ENCODE measurements at places on chromosomes 2 and 18.

DNA sequence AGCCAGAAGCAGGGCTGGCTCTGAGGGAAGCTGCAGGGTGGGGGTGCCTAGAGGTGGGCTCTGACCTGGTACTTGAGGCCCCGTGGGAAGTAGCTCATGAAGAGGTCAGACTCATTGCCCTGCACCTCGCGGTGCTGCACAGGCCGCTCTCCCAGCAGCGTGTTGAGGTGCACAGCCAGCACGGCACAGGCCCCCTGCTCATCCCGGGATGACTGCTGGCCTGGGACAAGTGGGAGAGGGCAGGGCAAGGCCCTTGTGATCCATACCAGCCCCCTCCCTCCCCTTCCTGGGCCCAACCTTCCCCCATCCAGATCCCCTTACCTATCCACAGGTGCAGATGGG, 8.7 kb downstream of the CAPG start:
- no peak for DNase-seq

- DNase-seq = no peak
These were observed 931.9 kb downstream of the DCDC2C start for GRCh38 chr2:4635289-4635688.

DNA sequence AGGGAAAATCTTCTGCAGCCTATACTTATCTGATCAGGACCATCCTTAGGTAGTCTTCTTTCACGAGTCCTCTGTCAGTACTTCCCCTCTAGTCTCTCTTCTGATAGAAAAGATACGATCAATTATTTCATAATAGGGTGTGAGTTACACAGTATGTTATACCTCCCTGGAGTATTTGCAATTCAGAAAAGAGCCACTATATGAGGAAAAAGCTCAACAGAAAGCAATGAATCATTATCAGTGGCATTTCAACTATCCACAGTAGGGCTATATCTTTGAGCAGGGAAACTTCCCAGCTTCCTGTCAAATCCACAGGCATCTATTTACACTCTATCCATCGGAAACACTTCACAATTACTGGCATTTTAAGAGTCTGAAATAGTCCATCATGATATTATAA, 105.3 kb upstream of the ACVR2A start:
- no peak for DNase-seq

DNA sequence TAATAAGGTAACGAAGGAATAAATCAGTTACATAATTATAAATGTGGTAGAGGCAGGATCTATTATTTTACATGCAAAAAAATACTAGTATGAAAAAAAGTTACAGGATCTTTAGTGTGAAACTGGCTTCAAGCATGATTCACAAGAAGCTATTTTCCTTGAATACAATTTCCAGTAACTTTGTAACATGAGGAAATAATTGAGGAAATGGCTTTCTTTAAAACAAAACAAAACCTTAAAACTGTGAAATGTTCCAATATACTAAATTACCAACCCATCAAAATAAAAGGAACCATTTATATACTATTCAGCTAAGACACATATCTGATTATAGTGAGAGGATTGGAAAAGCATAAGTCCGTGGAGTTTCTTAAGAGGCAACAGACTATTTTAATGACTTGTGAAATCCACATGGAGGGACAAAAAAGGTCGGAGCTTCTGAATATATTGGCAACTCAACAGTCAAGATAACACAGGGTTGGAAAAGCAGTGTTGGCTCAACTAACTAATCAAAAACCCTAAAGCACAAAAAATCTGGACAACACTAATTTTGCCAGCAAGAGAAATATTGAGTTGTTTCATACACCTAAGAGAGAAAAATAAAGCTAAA, 10.6 kb downstream of the IRS1 start:
- no peak for DNase-seq

- DNase-seq = no peak
These were observed 235.5 kb downstream of the CMPK2 start for GRCh38 chr2:6630209-6630608.

DNA sequence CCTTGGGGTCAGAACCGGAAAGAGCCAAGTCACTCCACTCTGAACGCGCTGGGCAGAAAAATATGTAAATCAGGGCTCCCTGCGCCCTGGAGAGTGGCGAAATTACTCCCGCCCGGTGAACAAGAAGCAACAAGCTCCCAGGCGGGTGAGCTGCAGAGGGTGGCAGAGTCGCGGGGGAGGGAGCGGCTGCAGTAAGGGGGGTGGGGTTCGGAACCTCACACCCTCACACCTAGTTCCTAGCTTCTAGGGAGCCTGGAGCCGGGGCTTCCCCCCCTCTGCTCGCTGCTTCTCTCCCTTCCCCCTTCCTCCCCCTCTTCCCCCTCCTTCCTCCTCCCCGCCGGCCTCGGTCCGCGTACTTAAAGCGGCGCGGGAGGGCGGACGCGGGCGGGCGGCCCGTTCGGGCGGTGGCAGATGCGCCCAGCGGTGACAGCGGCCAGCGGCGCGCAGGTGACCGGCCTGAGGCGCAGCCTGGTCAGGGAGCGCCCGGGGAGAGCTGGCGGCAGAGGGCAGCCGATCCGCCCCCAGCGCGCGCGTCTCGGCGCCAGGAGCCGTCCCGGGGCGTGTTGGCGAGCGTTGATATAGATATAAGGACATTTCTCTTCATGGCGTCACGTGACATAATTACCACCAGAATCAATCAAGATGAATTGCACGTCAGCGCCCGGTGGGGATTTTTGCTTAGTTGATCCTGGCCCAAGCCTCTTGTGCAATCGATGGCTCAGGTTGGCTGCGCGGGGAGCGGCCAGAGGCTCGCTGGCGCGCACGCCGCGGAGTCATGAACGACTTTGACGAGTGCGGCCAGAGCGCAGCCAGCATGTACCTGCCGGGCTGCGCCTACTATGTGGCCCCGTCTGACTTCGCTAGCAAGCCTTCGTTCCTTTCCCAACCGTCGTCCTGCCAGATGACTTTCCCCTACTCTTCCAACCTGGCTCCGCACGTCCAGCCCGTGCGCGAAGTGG, at the start of gene HOXD11:
Gene HOXD11, plus strand, starts transcription at position 700 of the 959 bp plus-strand sequence. Its CDS starts 76 bp downstream, at position 776.
- peak; percentile 78 for DNase-seq

GRCh38 chr18:33495278-33495677, 54.8 kb upstream of the CCDC178 start:
- peak; percentile 62 for DNase-seq

DNA sequence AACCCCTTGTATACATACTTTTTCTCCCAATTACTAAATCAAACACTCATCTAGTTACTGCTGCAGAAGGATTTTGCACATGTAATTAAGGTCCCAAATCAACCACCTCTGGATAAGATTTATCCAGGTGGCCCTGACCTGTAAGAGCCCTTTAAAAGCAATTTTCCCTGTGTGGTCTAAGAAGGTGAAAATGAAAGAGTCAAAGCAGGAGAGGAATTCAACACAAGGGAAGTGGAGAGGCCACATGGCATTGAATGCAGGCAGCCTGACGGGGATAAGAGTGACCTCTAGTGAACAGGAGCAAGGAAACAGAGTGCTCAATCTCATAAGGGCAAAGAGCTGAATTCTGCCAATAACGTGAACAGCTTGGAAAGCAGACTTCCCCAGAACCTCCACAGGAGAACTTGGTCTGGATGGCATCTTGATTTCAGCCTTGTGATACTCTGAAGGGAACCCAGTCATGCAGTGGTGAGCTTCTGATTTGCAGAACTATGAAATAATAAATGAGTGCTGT, 27.2 kb downstream of the PPP3R1 start:
- no peak for DNase-seq

GRCh38 chr18:13191779-13192178, 26.8 kb upstream of the LDLRAD4 start:
- no peak for DNase-seq

DNA sequence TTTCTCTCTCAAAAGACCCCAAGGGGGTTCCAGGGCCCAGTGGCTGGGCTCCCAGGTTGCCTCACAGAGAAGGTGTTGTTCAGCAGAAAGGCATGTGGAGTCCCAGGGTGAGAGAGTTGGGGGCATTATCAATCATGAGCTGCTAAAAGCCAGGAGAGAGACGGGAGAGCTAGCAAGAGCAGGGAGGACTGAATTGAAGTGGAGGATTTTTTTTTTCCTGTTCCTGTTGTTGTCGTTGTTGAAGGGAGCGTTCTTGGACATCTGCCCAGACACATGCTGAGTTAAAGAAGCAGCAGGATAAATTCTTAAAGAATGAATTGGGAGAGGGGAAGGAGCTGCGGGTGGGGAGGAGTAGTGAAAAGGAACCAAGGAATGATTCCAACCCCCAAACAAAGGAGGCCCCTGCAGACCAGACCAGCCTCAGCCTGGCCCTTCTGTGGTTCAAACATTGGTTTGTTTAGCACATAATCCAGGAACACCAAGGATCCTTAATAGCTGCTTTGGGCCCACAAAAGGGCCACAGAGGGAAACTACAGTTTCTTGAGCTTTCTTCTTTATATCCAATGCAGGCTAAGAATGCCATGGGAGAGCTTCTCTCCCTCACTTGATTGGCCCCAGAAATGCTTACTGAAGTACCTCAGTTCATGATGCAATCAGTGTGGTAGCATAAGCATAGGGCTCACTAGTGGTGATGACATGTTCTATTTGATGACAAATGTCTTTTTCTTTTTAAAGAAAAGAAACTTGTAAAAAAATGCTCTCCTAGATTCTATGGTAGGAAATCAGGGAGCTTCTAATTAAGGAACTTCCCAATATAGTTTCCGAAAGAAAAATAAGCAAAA, 146.0 kb downstream of the SETBP1 start:
- DNase-seq = peak; percentile 48

DNA sequence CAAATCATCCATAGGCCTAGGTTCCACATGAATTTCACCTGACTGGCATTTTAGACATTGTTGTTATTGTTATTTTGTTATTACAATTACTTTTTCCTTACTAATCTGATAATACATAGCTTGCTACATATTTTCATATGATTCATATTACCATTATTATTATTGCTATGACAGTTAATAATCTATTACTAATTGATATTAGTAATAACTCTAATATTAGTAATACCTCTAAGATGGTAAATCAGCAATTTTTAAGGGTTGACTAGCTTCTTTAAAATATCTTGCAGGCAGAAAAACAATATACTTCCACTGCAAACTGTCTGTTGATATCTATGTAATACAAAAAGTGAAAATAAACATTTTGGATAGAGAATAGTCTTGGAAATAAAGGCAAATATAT, 48.6 kb upstream of the UBE2E3 start:
- no peak for DNase-seq

GRCh38 chr18:50836521-50836957, 16.7 kb upstream of the MRO start:
- DNase-seq = no peak

DNA sequence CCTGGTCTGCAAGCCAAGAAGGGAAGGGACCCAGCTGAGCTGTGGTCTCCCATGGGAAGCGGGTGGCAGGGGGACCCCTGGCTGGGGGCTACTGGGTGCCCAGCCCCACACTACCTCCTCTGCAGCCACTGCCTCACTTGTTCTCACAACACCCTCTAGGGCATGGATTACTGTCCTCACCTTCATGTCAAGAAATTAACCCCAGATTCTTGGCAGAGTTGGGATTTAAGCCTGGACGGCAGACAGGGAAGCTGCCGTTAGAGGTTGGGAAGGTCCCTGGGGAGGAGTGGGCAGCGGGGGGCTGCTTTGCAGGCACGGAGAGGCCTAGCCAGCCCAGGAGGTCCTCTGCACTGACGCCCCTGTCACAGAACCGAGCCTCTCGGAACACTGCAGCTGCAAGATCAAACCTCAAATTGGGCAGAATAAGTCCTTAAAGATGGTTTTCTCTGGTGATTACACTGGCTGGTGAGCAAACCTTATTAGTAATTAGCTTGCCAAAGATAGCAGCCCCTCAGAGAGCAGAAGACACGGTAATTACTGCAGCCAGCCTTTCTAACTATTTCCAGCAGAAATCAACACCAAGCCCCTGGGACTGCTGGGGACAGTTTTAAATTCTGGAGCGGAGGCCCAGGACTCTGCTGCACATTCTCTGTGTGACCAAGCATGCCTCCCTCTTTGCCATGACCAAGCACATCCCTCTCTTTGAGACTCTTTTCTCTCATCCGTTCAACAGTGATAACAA, 35.9 kb downstream of the KCNF1 start:
- DNase-seq = no peak

GRCh38 chr2:11004199-11004598, 92.5 kb downstream of the KCNF1 start:
- DNase-seq = no peak

DNA sequence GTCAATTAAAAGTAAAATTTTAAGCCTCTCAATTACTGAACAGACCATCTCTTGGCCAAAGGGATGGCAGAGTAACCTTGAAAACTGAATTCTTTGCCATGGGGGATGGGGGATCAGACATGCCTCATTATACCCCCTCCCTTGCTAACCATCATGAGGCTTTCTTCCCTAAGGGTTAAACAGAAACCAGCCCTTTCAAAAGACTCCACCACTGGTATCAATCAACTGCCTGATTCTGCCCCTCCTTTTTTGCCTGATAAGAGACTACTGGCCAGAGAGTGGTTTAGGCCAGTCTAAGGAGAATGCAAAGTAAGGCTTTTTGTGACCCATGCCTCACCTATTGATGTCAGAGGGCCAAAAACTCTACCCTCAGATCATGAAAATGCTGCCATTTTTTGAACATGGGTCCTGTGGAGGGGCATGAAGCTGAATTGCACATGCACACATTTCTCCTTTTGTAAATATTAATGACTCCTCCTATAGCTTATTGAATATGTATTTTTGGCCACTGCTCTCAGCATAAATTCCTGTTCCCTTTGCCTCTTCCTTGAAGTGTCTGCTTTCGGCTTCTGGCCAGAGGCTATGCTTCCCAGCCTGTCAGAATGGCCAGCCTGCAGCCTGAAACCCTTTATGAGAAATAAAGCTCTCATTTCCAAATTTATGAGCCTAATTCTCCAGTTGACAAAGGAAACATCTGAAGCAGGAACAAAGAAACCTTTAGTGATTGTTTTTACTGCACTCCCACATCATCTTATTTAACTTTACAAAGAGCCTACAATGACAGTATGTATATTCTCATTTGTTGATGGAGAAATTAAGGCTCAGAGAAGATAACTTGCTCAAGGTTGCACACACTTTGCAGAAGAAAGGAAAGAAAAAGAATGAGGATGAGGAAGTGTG, 270.7 kb upstream of the CELF4 start:
- DNase-seq = no peak

GRCh38 chr2:41923156-41923786, 124.5 kb upstream of the PKDCC start:
- DNase-seq = no peak

GRCh38 chr2:31725444-31725843, 144.7 kb upstream of the SRD5A2 start:
- no peak for DNase-seq

GRCh38 chr18:48563027-48563426, 24.2 kb downstream of the CTIF start:
- DNase-seq = no peak

- DNase-seq = no peak
These were observed 2.6 kb downstream of the SEC11C start for GRCh38 chr18:59142274-59142673.

GRCh38 chr2:21772624-21773023, 648.9 kb downstream of the TDRD15 start:
- DNase-seq = no peak

- no peak for DNase-seq
These were observed 117.8 kb upstream of the ACAA2 start for GRCh38 chr18:49931179-49931578.

- DNase-seq = no peak
These were observed 244.9 kb upstream of the CXCR4 start for GRCh38 chr2:136362676-136363390.

- peak; percentile 56 for DNase-seq
These were observed 176.3 kb downstream of the PIK3C3 start for GRCh38 chr18:42131066-42131929.
